ENCODE measurements at places on chromosomes 6 and 20.

DNA sequence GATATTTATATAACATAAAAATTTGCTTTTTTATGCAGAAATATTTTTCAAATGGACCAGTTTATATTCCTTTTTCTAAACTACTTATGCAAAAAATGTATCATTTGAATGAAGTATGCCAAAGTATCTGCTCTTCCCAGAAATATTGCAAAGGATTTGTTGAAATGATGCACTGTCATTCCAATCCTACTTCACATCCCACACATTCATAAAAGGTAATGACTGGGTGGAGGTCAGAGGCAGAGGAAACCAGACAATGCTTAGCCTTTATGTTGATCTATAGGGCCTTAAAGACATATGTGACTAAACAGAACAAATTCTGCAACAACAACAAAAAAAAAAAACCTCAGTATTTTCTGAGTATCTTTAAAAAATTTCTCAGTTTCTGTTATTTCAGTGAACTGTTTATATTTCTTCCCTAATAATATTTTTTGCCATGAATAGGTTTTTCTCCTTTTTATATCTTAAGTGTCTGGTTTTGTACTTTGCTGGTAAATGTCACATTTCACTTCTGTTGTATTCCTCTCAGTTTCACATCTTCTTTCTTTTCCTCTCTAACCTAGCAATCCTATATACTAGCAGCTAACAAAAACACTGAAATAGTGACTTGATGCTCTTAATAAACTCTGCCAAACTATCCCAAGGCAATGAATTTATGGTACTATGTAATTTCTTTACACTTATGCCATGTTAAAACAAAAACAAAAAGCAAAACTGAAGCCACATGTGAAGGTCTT is 374.1 kb downstream of the BCKDHB start:
- DNase-seq: no peak

- DNase-seq: no peak
These were observed 56.1 kb upstream of the CCN6 start for GRCh38 chr6:111997853-111998208.

DNA sequence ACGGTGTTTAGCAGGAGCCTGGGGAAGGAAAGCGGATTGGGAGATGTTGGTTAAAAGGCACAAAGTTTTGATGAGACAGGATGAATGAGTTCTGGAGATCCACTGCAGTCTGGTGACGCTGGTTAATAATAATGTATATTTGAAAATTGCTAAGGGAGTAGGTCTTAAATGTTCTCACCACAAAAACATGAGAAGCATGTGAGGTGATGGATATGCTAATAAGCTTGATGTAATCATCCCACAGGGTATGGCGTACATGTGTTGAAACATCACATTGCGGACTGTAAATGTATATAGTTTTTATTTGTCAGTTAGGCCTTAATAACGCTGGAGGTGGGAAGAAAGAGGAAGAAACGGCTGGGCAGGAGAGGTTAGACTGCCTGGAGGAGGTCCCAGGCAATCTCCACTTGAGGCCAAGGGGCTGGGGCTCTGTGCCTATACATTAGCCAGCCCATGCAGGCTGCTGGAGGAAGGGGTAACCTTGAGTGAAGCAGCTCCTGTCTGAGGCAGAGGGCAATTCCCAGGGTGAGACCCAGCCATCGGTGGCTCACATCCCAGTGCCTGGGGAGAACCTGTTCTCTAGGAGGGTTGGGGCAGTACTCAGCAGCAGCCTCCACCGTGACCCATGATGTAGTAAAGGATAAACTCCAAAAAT is 188.2 kb upstream of the QKI start:
- no peak for DNase-seq

- DNase-seq: no peak
These were observed 47.2 kb upstream of the IPCEF1 start for GRCh38 chr6:154403788-154404187.

GRCh38 chr6:34518669-34519365 is 37.3 kb downstream of the SPDEF start:
- no peak for DNase-seq

- no peak for DNase-seq
These were observed 1307.5 kb downstream of the GRIK2 start for GRCh38 chr6:102701019-102701418.

- no peak for DNase-seq
These were observed 35.6 kb downstream of the DZANK1 start for GRCh38 chr20:18431206-18431605.

GRCh38 chr6:6178795-6179194 is 141.7 kb downstream of the F13A1 start:
- no peak for DNase-seq

GRCh38 chr6:157449610-157450009 is 68.6 kb downstream of the ZDHHC14 start:
- DNase-seq: no peak

DNA sequence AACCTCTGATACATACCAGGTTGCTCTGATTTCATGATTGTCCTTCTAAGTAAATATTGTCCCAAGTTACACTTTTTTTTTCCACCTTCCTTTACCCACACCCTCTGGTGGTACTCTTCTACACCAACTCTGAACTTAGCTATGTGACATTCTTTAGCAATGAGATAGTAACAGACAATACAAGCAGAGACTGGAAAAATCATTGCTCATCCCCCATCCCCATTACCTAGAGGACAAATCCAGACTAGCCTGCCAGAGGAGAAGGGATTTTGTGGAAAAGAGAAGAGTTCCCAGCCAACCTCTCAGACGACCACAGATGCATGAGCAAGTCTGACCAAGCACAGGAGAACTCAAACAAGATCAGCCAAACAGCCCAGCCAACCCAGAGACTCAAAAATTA is 32.8 kb upstream of the TFAP2B start:
- no peak for DNase-seq

GRCh38 chr20:50508171-50508755 is 1.9 kb upstream of the PTPN1 start:
- no peak for DNase-seq

DNA sequence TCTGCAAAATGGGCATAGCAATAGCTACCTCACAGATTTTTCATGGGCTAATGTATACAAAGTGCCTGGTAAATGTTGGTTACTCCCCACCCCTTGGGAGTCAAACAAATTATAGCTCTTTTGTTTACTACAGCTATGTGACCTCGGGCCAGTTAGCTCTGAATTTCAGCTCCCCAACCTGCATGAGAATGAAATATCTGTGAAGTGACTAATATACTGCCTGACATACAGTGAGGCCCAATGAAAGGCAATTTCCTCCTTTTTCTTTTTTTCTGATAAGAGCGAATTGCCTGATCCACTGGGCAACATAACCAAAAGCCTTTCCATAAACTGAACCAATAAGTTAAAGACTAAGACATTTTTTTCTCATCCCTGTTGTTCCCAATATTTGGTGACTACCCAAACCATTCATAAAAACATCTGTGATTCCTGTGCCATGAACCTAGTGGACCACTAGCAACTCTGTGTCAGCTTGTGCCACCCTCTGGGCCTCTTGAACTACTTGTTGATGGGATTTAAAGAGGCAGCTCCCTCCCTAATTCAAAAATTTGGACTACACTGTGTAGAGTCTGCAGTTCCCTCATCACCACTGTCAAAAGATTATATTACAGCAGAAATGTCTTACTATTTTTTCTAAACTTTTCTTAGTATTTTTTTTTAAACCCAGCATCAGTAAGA is 91.9 kb upstream of the TMEM30A start:
- no peak for DNase-seq

- DNase-seq: no peak
These were observed 69.1 kb downstream of the PPP1R14C start for GRCh38 chr6:150211700-150212511.

- no peak for DNase-seq
These were observed 5.6 kb downstream of the PCMTD2 start for GRCh38 chr20:64261138-64261537.

DNA sequence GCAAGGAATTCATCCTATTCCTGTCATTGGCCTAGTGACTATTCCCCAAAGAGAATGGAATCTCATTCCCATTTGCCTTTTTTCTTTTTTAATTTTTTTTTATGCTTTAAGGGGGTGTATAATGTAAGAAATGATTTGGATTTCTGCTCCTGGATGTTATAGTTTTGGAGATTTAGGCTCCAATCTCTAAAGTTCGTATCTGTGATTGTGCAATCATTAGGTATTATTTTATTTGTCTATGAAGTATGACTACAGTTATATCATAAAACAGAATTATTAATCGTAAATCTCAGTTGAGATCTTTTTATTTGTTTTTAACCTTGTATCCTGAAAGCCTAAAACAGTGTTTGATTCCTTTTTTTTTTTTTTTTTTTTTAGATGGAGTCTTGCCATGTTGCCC is 41.7 kb upstream of the EEF1A1 start:
- no peak for DNase-seq

- no peak for DNase-seq
These were observed 506 bp downstream of the RGS17 start for GRCh38 chr6:153130515-153131036.

- DNase-seq: no peak
These were observed 555.4 kb upstream of the AGPAT4 start for GRCh38 chr6:161829291-161829729.

GRCh38 chr6:168387426-168387825 is 53.6 kb upstream of the SMOC2 start:
- no peak for DNase-seq

DNA sequence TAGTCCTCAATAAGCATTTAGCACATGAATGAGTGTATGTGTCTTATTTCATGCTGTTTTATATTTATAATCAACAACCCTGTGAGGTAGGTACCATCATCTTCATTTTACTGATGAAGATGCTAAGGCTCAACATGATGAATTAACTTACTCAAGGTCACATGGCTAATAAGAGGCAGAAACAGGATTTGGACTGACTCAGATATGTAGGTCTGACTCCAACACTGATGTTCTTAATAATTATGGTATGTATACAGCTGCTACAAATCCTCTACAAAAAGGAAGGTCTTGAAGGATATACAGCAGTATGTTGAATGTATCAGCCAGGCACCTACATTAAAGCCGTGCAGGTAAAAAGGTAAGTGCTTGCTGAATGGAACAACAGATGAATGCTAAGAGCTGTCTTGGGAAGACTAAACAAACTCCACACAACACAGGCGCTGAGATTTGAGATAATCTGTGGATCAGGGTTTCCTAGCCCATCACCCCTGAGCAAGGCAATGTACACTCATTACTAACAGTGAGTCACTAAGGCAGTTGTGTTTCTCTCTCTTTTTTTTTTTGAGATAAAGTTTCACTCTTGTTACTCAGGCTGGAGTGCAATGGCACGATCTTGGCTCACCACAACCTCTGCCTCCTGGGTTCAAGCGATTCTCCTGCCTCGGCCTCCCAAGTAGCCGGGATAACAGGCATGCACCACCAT is 31.9 kb downstream of the TTI1 start:
- DNase-seq: no peak

GRCh38 chr20:2293971-2294370 is 1.8 kb upstream of the TGM3 start:
- no peak for DNase-seq

DNA sequence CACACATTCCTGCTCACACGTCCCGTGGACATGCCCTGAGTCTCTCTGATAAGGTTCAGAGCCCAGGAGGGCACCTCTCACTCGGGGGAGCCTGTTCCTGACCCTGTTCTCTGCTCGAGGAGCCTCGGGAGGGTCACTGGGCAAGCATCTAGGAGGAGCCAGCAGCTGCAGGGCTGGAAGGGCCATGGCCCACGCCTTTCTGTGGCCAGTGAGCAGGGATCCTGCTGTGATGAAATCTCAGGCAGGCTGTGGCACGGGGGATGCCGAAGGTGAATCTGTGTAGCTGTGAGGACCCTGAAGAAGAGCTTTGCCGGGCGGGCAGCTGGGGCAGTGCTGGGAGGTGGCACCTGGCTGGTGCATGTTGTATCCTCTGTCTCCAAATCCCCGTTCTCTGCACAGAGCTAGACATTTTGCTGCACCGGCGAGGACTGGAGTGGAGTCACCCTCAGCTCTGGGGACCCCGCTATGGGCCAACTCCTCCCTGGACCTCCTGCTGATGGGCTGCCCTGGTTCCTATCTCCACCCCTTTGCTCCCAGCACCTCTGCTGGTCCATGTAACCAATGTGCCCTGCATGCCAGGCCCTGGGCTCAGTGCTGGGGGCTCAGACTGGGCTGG is 7.1 kb upstream of the NPBWR2 start:
- DNase-seq: no peak

DNA sequence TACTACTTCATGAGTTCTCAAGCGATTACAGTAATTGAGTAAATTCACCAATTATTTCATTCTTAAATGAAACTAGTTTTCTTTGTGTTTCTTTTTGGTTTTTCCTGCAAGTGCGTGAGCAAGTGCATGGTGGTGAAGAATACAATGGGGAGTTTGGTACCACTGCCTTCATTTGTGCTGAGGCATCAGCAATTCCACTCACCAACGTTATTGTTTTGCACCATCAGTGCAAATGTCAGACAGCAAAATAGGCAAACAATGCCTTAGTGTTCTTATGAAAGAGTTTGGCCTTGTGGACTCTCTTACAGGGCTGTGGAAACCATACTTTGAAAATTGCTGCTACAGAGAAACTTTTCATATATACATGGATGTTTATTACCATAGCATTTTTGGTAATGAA is 8.2 kb downstream of the CDH26 start:
- no peak for DNase-seq

DNA sequence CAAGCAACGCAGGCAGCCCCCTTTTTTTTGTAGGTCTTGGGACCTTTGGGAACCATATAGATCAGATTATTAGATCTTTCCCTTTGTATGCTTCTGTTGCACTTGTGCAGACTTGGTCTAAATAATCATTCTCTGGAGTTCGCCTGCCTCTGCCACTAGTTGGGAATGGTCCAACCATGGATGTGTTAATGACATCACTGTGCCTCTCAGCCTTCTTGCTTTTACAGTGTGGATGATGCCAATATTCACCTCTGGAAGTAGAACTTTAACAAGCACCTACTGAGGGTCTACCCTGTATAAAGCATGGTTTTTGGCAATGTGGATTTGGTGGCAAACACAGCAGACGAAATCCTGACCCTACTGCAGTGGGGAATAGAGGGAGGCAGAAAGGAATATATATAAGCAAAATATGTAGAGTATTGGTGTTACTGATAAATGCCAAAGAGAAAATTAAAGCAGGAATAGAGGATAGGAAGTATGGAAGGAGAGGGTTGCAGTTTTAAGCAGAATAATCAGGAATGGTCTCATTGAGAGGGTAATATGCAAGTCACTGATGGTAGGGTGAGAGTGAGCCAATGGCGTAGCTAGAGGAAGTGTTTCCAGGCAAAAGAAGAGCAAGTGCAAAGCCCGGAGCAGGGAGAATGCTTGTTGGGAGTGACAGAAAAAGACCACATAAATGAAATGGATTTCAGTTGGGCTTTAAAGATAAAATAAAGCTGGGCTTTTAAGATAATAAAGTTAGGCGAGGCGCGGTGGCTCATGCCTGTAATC is 97.5 kb downstream of the DOK5 start:
- no peak for DNase-seq

DNA sequence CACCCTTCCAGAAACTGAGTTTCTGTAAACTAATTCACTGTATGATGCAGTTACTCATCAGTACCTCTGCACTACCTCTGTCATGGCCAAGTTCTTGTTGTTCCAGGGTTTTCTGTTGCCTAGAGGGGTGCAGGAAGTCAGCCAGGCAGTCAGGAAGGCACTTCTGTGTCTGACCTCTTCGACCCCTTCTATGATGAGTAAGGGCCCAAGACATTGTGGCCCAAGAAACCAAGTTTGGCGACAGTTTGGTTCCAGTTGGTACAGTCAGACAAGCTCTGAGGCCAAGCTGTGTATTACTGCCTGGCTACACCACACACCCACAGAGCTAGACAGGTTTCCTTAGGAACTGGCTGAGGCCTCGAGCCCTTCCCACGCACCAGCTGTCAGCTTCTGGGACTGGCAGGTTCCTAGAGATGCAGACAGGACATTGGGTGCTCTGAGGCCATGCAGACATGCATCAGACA is 41.2 kb downstream of the TRAF3IP2 start:
- no peak for DNase-seq

- DNase-seq: no peak
These were observed 19.5 kb downstream of the GSTA4 start for GRCh38 chr6:52975580-52975979.

Data from AML-193 (cell line).